CD4-positive, alpha-beta T cell treated with Interleukin-12 subunit alpha and Interleukin-12 subunit beta, for 1 hour (primary cell): ENCODE measurements at places on chromosomes 5 and 9.

- no peak for DNase-seq
Observed at GRCh38 chr5:80963521-80963895, 3.3 kb downstream of the RASGRF2 start.

DNA sequence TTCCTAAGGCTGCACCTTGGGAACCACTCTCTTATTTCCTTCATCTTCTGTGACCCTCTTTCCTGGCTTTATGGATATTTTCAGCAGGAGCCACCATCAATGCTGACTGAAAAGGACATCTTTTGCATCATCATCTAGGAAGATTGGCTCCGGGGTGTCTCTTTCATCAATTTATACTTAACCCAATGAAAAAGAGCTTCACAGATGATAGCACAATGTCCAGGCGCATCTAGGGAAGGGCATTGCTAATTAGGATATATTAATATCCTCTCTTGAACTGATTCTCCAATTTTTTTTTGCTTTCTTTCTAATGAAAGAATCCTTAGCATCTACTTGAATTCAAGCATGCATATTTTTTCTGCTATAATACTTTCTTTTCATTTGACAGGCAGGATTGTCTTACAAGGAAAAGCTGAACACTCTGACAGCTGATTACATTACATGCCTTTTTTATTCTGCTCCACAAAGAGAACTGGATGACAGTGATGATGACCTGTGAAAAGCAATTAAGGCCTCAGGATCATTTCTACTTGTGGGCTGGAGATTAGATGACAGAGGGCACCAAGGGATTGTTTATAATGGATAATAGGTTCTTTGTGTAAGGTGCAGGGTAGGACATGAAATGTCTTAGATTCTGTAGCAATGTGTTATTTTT is 60.2 kb downstream of the PCSK1 start:
- no peak for DNase-seq

DNA sequence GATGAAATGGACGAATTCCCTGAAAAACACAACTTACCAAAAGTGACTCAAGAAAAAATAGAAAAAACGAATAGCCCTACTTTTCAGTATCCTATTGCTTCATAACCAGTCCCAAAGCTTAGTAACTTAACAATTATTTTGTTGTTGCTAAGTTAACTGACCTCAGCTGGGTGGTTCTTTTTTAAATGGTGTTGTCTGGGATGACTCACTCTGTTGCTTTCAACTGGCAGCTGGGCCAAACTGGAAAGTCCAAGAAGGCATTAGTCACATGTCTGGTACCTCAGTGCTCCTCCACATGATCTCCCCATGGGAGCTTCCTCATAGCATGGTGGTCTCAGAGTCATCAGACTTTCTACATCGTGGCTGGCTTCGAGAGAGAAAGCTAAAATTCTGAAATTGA is 47.8 kb upstream of the ADAMTS2 start:
- DNase-seq, result no peak

- DNase-seq, result no peak
Observed at GRCh38 chr5:915946-916345, 23.3 kb downstream of the TRIP13 start.

DNA sequence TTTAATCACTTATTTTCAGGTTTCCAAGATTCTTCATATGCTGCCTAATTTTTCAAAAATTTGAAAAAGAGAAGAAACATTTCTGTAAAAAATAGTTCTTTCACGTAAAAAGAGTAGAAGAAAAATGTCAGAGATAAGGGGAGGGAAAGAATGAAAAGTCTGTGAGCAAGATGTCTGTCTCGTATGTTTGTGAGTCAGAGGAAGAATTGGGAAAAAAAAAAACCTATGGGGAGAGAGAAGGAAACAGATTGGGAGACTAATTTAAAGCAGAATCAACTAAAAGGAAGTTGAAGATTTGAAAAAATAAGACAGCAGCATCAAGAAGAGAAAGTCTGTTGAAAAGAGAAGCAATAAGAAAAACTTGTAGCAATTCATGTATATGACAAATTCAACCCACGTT is 456.3 kb downstream of the HINT1 start:
- no peak for DNase-seq

GRCh38 chr5:6302075-6302474 is 76.3 kb downstream of the MED10 start:
- no peak for DNase-seq

GRCh38 chr9:34363619-34364351 is 12.9 kb downstream of the MYORG start:
- DNase-seq, result no peak

DNA sequence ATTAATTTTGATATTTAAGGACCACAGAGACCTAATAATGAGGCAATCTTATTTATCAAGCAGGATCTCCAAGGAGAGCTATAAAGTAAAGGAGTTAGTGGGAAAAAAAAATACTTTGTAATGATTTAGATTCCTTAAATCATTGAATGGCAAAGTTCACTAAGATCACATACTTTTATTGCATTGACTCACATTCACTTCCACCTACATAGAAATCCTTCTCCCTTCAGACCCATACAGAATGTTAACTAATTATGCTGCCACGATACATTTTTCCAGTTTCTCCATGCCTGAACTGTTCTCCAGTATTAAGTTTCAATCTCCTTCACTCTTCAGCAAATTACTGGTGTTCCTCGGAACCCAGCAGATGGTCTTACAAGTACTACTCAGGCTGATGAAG is 388.7 kb downstream of the EFNA5 start:
- DNase-seq, result no peak

DNA sequence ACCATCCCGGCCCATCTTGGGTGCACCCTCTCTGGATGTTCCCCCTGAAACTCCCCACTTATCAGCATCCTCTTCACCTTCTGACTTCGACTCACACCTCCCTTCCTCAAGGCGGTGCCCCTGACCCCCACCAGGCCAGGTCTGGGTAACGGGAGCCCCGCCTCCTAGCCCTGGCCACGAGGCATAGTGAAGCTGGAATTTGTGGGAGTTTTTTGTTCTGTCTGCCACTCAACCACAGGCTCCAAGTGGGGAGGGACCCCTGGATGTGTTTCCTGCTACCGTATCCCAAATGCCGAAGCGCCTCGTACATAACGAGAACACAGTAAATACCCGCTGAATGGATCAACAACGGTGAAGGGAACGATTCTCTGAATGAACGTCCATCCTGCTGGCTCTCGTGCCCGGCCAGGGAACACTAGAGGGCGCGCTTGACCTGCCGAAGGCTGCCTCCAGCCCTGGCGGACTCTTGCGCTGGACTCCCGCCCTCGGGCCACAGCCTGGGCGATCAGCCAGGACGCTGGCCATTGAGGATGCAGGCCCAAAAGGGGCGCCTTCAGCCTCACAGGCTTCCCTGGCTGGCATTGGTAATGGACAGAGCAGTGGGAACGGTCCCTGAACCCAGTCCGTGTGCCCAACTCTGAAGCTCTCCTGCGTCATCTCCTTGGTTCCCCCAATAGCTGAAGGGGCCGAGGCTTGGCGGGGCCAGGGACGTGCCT is 47.3 kb upstream of the PHYKPL start:
- peak; percentile 54 for DNase-seq

GRCh38 chr9:116466271-116467235 is 220.6 kb upstream of the TRIM32 start:
- no peak for DNase-seq

- no peak for DNase-seq
Observed at GRCh38 chr5:117065161-117065560, 490.5 kb upstream of the SEMA6A start.

DNA sequence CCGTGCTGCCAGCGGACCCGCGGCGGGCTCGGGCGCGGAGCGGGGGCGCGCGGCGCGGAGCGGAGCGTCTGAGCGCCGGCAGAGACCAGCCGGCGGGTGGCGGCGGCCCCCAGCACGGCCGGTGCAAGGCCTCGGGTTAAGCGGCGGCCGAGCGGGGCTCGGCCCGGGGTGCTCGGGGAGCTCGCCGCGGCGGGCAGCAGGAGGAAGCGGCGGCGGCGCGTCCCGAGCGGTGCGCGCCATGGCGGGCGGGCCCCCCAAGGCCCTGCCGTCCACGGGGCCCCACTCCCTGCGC is 150 bp downstream of the SNX30 start:
- no peak for DNase-seq

GRCh38 chr9:134552349-134552990 is 89.1 kb upstream of the COL5A1 start:
- no peak for DNase-seq

DNA sequence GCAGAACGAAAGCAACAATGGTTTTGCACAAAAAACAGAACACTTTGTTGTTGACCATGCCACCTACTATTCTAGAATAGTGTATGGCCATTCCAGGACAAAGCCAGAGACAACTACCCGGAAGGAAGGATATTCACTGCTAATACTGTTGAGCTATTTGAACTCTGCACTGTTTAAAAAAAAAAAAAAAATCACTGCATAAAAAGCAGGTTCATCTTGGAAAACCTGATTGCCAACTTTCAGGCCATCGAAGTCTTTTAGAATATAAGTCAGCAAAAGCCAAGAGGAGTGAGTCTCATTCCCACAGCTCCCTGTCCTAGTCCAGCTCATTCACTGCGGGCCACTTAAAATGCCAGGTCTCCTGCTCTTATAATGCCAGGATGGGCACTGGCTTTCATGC is 4.0 kb downstream of the ENC1 start:
- DNase-seq, result no peak

DNA sequence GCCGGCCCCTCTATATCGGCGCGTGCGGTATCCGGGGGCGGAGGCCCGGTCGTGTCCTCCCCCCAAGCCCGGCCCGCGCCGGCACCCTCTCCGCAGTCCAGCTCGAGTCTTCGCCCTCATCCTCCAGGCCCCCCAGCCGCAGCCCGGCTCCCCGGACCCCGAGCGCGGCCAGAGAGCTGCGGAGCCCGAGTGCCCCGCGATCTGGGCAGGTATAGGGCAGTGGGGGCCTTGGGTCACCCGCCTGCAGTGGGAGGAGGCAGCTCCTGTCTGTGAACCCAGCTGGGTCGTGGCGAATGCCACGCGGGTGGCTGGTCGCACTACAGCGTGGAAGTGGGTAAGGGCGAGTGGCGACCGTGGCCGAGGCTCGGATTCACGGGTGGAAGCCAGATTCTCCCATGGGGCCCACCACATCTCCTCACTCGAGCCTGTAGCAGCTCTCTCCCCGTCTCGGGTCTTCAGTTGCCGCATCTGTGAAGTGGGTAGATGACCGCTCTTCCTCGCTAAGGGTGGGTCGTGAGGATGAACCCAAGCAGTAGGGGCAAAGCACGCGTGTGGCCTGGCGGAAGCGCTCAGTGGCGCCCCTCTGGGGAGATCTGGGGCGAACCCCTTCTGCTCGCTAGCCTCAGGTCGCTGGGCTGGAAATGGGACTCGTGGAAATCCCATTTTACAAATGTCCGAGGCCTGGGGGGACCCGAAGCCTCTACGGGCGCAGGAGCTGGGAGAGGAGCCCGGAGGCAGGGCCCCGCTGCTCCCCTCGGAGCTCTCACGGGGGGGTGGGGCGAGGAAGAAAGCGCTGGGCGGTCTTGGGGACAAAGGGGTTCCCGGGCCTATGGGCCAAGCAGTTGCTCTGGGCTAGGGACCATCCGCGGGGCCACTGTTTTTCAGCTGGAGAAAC is 1.9 kb downstream of the NR5A1 start:
- DNase-seq, result no peak

DNA sequence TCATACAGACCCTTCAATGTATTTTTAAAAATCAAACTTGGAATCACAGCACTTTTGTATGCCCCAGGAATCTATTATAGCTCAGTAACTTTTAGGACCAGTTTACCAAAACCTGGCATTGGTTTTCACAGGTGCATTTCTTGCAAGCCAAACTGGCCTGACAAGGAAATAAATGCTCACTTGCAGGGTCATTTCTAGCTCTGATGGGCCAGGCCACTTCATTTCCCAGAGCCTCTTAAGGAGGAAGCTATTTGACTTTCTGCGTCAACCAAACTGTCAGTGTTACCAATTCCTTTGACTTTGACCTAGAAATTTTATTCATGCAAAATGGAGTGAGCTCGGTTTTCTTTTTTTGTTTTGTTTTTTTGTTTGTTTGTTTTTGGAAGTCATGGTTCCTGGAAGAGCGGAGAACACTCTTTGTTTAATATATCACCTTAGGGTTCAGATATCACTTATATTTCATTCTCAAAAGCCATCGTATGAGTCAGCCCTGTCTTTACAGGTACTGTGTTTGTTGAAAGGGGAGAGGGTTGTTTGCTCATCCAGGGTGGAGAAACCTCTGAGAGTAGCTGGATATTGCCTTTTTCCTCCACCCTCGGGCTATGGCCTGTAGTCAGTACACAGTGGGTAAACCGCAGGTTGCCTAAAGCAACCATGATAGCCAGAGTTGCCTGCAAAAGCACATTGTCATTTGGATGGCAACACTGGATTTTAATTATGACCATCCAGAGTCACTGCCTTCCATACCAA is 58.9 kb downstream of the GNA14 start:
- no peak for DNase-seq
